ENCODE measurements at places on chromosomes 12 and 14.

DNA sequence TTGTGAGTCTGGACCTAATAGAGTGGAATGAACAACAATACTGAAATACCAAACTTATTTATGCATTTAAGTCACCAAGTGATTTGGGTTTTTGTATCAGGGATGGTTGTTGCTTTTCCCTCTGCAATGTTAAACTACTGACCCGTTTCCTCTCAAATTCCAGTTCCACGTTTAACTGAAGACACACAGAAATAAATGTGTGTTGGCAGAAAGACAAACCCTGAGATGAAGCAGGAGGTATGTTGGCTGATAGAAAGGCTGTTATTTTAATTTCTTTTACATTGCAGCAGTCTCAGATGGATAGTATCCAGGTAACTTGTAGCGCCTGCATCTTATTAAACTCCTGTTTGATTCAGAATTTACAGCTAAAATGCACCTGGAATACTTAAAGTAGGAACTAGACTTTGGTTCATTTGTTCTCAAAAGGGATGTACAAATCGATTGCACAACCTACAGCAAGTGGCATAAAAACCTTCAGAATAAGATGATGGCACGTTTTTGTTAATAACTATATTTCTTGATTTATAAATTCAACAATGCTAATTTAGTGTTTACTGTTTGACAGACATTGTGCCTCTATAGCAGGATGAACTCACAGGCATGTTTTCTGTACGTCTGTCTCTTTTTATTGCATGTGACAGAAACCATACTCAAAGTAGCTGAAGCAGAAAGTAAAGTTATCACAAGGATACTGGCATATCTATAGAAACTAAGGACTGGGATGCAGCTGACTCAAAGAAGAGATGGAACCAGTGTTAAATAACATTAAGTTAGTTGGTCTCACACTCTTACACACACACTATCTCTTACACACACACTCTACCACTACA, 405.7 kb downstream of the ZFP36L1 start:
- DNase-seq: no peak

GRCh38 chr12:23350808-23351207, 598.7 kb downstream of the SOX5 start:
- DNase-seq: no peak

GRCh38 chr12:57770734-57771133, 1.2 kb downstream of the METTL1 start:
- DNase-seq: no peak

DNA sequence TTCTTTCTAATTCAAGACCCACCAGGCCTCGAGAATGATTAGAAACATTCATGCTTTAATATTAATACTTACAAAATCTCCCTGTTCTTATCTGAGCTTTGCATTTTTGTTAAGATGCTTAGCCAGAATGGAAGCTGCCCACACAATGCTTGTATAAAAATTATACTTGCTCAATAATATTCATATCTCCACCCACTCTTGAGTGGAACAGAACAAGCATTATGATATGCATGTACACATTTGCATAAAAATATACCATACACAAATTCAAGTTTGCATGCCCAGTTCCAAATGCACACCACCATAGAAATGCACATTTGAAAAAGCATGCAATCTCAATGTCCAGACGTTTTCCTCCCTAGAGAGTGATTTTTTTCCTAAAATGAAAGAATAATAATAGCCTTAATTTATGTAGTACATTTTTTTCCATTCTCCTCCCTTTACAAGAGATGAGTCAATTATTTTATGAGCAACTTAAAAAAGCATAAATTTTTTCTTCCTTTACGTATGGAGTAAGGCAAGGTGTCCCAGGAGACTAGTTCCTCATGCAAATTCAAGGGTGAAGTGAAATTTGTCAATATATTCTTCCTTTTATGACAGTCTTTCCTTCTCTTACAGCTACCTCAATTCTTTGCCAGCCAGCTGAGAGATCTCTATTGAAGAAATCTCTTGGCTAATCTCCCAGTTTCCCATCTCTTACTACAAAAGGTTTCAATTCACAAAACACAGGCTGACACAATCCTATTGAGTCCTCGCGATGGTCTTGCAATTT, 313.1 kb upstream of the GARIN6 start:
- DNase-seq: no peak

GRCh38 chr12:70736351-70737133, 99.3 kb upstream of the PTPRB start:
- no peak for DNase-seq

DNA sequence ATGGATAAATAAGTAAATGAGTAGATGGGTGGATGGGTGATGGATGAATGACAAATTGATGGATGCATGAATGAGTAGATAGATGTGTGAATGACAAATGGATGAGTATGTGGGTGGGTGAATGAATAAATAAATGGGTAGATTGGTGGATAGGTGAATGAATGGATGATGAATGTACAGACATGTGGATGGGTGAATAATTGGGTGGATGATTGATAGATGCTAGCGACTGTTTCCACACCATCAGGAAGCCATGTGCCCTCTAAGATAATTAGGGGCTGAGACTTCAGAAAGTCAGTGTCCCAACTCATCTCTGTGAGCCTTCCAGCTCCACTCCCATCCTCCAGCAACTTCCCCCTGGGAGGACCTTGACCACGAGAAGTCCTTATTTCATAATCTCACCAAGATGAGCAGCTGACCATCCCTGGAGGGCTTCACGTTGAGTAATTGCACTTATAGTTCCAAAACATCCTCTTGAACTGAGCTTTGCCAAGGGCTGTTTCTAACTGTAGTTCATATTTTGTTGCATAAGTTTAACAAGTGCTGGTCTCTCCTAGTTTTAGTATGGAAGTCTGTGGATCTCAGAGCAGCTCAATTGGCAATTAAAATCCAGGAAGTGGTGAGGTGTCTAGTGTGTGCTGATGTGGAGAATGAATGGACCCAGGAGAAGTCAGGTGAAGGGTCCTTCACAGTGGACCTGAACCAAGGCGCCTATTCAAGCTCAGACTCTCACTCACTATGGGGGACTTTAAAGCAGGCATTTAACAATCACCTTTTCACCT, 295.7 kb downstream of the ADGRD1 start:
- no peak for DNase-seq

DNA sequence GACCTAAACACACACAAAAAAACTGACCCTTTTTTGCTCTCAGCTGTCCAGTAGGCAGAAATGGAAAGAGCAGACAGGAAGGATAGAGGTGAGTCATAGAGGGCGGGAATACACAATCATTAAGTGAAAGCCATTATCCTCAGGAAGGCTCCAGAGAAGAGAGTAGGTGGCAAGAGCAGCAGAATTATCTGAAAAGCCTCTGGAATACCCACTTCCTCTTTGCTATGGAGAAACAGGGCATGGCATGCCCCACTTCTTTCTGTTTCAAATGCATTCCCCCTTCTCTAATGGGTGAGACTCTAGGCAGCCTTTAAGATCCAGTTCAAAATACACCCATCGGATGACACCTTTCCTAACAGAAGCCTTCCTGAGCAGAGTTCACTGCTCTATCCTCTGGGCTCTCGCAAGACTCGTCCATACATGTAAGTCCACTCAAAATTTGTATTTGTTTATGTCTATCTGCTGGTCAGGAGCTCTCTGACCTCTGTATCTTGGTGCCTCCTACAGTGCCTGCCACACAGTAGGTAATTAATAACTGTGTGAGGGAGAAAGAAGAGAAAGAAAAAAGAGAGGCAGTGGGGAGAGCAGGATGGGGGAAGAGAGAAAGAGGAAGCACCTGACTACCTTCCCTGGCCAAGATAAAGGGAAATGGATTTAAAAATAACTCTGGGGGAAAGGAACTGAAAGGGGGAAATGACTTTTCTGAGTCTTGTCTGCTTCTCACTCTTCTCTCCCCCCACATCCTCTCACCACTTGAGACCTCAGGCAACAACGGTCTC, 8.5 kb downstream of the KLHL33 start:
- no peak for DNase-seq

DNA sequence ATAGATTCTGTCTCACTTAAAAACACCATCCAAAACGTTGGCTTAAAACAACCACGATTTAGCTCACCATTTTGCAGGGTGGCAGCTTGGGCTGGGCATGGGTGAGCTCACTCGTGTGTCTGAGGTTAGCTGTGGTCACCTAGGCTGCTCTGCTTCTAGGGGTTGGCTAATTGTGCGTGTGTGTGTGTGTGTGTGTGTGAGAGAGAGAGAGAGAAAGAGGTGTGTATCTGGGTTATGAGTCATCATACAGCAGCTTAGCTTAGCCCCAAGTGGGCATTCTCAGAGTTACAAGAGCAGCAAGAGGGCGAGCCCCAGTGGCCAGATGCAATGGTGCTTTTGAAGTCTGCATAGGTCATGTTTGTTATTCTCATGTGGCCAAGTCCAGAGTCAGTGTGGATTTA, 6.0 kb downstream of the FBXW8 start:
- no peak for DNase-seq

GRCh38 chr12:126212824-126213223, 1147.6 kb downstream of the AACS start:
- DNase-seq: no peak

All from stimulated activated CD8-positive, alpha-beta memory T cell treated with anti-CD3 and anti-CD28 coated beads, Interleukin-4, amount 100 ng/mL, for 4 hours (primary cell).